ENCODE measurements at places on chromosomes 5 and 9. TPM values are rescaled to one million over a fixed set of nuclear protein-coding genes. Genes with fewer than 3 reads are reported as not detected.

Gene BTNL3
- not detected for total RNA-seq

Gene PROB1
- 11.2 TPM for total RNA-seq

Gene NR6A1
- 1.2 TPM for total RNA-seq

Gene STX17
- total RNA-seq = 54.9 TPM

Gene GTF3C4
- total RNA-seq = 16.4 TPM

Gene HTR1A
- 0.23 TPM for total RNA-seq

Gene CMBL
- 40.2 TPM for total RNA-seq

Gene PGM5
- total RNA-seq = 54.2 TPM
